ENCODE measurements at places on chromosomes 16 and 17. TPM values are rescaled to one million over a fixed set of nuclear protein-coding genes. Genes with fewer than 3 reads are reported as not detected.

The UMOD gene
- not detected for total RNA-seq

The NLRC3 gene
- total RNA-seq = 0.42 TPM

The C16orf89 gene
- not detected for total RNA-seq

The PDXDC1 gene
- total RNA-seq = 172 TPM

The KCNG4 gene
- total RNA-seq = not detected

The CTNS gene
- total RNA-seq = 5.1 TPM

The MRPL28 gene
- 115 TPM for total RNA-seq

The CMTM2 gene
- total RNA-seq = 0.95 TPM

The CX3CL1 gene
- 41.4 TPM for total RNA-seq

The TM4SF5 gene
- total RNA-seq = 0.56 TPM

- no peaks in the 10 kb centered on the region for H3K4me1 ChIP-seq
- H3K4me3 ChIP-seq = no peak overlapping the region
- no peak overlapping the region for H3K27ac ChIP-seq
- no peaks in the 10 kb centered on the region for H3K36me3 ChIP-seq
- H3K27me3 ChIP-seq = peaks cover 27% of the 10 kb centered on the region
- no peak for DNase-seq
Measured at GRCh38 chr16:80725566-80726162, 78.7 kb downstream of the CDYL2 start.

DNA sequence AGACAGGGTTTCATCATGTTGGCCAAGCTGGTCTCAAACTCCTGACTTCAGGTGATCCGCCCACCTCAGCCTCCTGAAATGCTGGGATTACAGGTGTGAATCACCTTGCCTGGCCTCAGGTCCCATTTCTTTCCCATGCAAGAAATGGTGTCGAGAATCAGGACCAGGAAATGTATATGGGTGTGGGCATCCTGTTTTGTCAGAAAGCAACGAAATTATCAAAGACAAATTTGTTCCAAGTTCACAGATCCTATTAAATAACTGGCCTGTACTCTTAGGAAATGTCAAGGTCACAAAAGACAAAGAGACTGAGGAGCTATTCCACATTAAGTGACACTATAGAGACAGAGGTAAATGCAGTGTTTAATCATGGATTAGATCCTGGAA, 17.1 kb upstream of the ST6GALNAC1 start:
- peaks cover 7% of the 10 kb centered on the region for H3K36me3 ChIP-seq
- peaks cover 38% of the 10 kb centered on the region for H3K4me1 ChIP-seq

DNA sequence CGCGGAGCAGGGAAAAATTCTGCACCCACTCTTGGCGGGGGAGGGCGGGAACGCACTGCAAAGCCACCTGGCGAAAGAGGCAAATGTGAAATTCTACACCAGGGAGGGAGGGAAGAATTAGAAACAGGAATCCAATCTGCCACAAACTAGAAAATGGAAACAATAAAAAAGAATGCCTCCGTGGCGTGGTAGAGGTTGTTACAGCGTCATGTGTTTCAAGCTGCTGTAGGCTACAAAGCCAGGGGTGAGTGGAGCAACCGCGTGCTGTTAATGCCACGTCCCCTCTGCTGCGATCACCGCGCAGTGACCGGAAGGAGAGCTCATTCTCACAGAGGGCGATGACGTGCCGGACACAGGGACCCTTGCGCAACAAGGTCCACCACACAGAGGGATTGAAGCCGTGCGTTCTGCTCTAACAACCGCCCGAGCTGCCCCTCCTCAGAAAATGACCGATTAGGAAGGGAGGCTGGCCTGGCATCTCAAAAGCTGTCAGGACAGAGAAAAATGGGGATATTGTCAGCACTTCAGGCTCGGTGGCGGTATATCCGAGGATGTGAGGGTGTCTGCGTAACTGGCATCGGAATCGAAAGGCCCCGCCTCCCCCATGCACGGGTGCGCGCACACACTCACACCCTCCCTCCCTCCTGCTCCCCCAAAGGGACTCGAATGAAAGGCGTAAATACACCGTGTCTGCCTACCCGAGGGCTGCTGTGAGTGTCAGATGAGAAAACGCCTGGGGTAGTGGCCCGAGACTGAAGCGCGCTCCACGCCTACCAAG, 70.8 kb upstream of the TNRC6C start:
- H3K4me1 ChIP-seq = peaks cover 23% of the 10 kb centered on the region
- peak; percentile 47 for DNase-seq
- peak overlapping the region; percentile 75 for H3K4me3 ChIP-seq
- H3K36me3 ChIP-seq = peaks cover 4% of the 10 kb centered on the region
- peaks cover 96% of the 10 kb centered on the region for H3K27me3 ChIP-seq

- H3K27ac ChIP-seq = no peak overlapping the region
- no peaks in the 10 kb centered on the region for H3K27me3 ChIP-seq
- no peak for DNase-seq
- H3K4me3 ChIP-seq = no peak overlapping the region
Measured at GRCh38 chr16:3655030-3655395, 522 bp downstream of the DNASE1 start.

DNA sequence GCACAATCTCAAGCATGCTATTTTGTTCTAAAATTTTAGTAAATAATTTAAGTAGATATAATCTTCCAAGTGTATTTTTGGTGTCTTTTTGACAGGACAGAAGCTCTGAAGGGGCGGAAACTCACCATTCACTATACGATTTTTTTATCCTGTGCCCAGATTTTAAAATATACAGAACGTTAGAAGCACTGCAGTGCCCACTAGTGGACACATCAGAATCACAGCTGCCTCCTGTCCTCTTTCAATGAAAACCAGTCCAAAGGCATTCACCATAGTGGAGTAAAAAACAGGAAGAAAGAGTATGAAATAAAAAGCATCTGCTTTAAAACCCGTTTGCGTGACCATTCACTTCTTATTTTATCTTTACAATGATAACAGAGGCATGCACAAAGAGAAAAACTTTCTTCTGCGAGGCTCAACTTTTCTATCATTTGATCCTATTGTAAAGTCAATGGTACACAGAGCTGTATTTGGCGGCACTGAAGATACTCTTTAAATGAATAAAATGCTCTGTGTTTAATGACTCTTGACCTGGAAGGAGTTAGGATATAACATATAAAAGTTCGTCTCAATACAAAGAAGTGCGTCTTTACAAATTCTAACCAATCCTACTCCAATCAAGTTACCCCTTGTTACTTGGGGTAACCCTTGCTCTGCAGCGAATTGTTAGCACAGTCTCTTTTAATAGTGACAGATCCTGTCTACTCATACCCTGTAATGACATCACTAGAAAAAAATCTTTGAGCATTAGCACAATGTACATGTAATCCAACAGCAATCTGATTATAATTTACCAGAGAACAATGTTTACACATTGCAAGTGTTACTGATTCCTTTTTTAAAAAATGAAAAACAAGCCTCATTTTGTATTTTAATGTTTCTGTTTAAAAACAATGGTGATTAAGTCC, 339.8 kb upstream of the PSMD7 start:
- peak; percentile 73 for DNase-seq
- no peak overlapping the region for H3K4me3 ChIP-seq
- H3K4me1 ChIP-seq = no peaks in the 10 kb centered on the region

GRCh38 chr17:39738983-39739884, 1.5 kb downstream of the GRB7 start:
- H3K27me3 ChIP-seq = no peaks in the 10 kb centered on the region
- H3K36me3 ChIP-seq = peaks cover 91% of the 10 kb centered on the region
- H3K27ac ChIP-seq = peak overlapping the region; percentile 21
- DNase-seq = peak; percentile 100
- H3K4me1 ChIP-seq = peaks cover 54% of the 10 kb centered on the region
- peak overlapping the region; percentile 77 for H3K4me3 ChIP-seq

DNA sequence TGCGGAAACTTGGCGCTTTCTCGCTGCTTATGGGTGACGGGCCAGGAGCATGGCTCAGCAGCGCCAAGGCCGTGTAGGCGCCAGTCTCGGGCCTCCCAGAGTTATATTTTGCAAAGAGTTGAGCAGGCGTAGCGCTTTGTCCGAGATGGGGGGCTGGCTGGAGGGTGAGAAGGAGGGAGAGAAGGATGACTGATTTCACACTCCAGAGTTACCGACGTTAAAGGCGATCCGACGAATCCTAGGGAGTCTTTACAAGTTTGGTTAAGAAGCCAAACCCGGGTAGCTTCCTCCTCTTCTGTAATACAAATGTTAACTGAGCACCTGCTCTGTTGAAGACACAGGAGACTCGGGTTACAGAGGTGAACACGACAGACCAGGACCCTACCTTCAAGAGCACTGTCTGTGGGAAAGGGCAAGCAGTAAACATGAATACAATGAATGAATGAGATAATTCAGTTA, 782 bp downstream of the POLR2A start:
- peak overlapping the region; percentile 93 for H3K4me3 ChIP-seq
- H3K36me3 ChIP-seq = peaks cover 44% of the 10 kb centered on the region
- H3K4me1 ChIP-seq = peaks cover 42% of the 10 kb centered on the region
- H3K27me3 ChIP-seq = no peaks in the 10 kb centered on the region
- no peak for DNase-seq

- DNase-seq = no peak
- no peaks in the 10 kb centered on the region for H3K27me3 ChIP-seq
- H3K4me1 ChIP-seq = no peaks in the 10 kb centered on the region
- H3K4me3 ChIP-seq = no peak overlapping the region
- no peak overlapping the region for H3K27ac ChIP-seq
Measured at GRCh38 chr16:85662482-85662812, 26.3 kb downstream of the GINS2 start.

DNA sequence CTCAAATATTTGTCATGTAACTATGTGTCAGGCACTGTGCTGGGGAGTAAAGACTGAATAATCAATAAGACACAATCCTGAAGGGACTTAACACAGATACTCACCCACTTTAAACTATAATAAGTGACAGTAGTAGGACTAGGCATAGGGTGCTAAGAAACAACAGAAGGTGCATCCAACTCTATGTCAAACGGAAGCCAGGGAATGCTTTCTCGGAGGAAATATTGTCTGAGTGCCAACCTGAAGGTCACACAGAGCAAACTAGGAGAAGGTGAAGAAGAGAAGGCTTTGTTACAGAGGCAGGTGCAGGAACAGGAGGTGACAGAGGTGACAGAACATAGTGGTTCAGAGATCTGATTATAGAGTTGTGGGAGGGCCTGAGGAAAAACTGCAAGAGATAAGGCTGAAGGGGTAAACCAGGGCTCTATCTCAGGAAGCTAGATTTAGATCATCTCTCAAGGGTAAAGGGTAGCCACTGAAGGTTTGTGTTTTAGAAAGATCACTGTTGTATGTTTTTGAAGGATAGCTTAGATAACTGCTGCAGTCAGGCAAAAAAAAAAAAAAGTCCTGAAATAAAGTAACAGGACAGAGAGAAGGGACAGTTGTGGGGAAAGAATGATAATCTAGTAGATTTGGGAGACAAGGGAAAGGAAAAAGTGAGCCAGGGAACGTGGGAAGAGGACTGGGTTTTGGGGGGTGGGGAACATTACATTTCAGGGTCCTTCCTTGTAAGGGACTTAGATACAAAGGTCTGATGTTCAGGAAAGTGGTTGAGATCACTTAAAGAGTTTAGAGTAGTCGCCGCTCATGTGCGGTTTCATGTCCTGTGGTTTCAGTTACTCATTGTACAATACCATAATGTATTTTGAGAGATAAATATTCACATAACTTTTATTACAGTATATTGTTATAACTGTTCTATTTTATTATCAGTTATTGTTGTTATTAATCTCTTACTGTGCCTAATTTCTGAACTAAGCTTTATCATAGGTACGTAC, 85.6 kb upstream of the NETO2 start:
- no peaks in the 10 kb centered on the region for H3K27me3 ChIP-seq
- no peak overlapping the region for H3K4me3 ChIP-seq
- no peak for DNase-seq
- H3K36me3 ChIP-seq = no peaks in the 10 kb centered on the region
- H3K4me1 ChIP-seq = no peaks in the 10 kb centered on the region

- no peak overlapping the region for H3K4me3 ChIP-seq
- no peaks in the 10 kb centered on the region for H3K27me3 ChIP-seq
Measured at GRCh38 chr17:76094046-76094445, 9.5 kb downstream of the EXOC7 start.

GRCh38 chr16:86668136-86668910, 90.0 kb downstream of the FOXL1 start:
- peaks cover 17% of the 10 kb centered on the region for H3K36me3 ChIP-seq
- peaks cover 40% of the 10 kb centered on the region for H3K4me1 ChIP-seq
- DNase-seq = no peak
- no peaks in the 10 kb centered on the region for H3K27me3 ChIP-seq

- DNase-seq = no peak
- H3K27ac ChIP-seq = no peak overlapping the region
- H3K27me3 ChIP-seq = no peaks in the 10 kb centered on the region
- peaks cover 1% of the 10 kb centered on the region for H3K4me1 ChIP-seq
Measured at GRCh38 chr17:80213643-80213975, 6.5 kb downstream of the SGSH start.

DNA sequence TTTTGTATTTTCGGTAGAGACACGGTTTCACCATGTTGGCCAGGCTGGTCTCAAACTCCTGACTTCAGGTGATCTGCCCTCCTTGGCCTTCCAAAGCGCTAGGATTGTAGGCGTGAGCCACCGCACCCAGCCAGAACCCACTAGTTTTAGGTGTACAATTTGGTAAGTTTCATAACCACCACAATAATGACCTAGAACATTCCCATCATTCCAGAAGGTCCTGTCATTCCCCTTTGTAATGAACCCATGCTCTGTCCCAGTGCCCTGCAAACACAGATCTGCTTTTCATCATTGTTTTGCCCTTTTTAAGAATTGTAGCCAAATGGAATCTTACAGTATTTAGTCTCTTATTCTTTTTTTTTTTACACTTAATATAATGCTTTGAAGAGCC, 35.6 kb upstream of the IRF8 start:
- H3K4me1 ChIP-seq = no peaks in the 10 kb centered on the region
- no peak overlapping the region for H3K4me3 ChIP-seq
- peaks cover 30% of the 10 kb centered on the region for H3K27me3 ChIP-seq
- DNase-seq = no peak

DNA sequence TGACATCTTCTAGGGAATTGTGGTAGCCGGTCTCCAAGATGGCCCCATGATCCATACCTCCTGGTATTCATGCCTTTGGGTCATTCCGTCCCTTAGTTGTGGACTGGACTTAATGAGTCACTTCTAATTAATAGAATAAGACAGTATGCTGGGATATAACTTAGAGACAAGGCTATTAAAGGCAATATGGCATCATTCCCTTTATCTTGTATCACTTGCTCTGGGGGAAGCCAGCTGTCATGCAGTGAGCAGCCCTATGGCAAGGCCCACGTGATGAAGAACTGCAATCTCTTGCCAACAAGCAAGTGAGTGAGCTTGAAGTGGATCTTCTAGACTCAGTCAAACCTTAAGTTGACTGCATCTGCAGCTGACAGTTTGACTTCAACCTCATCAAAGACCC, 97.8 kb upstream of the MED13 start:
- no peak overlapping the region for H3K27ac ChIP-seq
- H3K27me3 ChIP-seq = no peaks in the 10 kb centered on the region
- peaks cover 18% of the 10 kb centered on the region for H3K4me1 ChIP-seq
- no peak for DNase-seq
- H3K4me3 ChIP-seq = no peak overlapping the region

GRCh38 chr16:66629856-66630255, 25.4 kb downstream of the CMTM3 start:
- H3K4me3 ChIP-seq = no peak overlapping the region
- no peaks in the 10 kb centered on the region for H3K27me3 ChIP-seq
- DNase-seq = no peak
- H3K27ac ChIP-seq = no peak overlapping the region

- H3K4me1 ChIP-seq = no peaks in the 10 kb centered on the region
- no peaks in the 10 kb centered on the region for H3K36me3 ChIP-seq
- no peak overlapping the region for H3K27ac ChIP-seq
Measured at GRCh38 chr17:15233022-15233805, 31.9 kb downstream of the PMP22 start.

- no peak overlapping the region for H3K4me3 ChIP-seq
- no peak for DNase-seq
- H3K27ac ChIP-seq = no peak overlapping the region
- H3K36me3 ChIP-seq = peaks cover 12% of the 10 kb centered on the region
- H3K27me3 ChIP-seq = no peaks in the 10 kb centered on the region
Measured at GRCh38 chr16:53374800-53375199, 59.5 kb upstream of the RBL2 start.

Data from Calu3 (cell line).